ENCODE measurements at places on chromosomes 3 and 15.

DNA sequence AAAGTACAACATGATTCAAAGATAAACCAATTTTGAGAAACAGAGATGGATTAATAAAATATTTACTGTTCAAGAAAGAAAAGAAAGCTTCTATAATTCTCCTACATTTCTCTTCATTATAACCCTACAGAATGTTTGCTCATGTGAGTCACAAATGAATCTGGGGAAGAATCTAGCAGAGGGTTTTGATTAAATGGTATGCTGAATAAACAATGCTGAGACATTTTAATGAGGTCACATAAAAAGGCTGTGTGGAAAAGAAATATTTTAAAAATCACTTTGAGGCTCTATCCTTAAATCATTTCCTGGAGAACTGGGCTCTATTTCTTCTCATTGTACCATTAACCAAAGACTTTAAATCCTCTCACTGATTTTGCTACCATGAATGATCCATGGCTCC lies 727.7 kb downstream of the NTRK3 start:
- no peak for DNase-seq

- no peak for DNase-seq
These were observed 624 bp downstream of the AKAP13 start for GRCh38 chr15:85380812-85381642.

DNA sequence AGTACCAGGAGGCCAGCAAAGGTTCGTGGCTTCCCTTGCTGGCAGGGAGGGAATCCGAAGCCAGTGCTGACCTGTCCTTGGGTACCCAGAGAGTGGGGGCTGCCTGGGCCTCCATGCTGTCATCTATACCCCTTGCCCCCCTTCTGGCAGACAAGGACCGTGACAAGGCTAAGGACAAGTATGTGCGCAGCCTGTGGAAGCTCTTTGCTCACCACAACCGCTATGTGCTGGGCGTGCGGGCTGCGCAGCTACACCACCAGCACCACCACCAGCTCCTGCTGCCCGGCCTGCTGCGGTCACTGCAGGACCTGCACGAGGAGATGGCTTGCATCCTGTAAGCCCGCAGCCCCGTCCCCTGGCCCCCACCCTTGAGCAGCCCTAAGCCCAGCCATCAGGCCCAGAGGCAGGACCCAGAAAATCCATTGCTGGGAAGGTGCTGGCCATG lies 2.8 kb downstream of the FES start:
- no peak for DNase-seq

GRCh38 chr15:72865486-72865885 lies 81.9 kb upstream of the ADPGK start:
- no peak for DNase-seq

DNA sequence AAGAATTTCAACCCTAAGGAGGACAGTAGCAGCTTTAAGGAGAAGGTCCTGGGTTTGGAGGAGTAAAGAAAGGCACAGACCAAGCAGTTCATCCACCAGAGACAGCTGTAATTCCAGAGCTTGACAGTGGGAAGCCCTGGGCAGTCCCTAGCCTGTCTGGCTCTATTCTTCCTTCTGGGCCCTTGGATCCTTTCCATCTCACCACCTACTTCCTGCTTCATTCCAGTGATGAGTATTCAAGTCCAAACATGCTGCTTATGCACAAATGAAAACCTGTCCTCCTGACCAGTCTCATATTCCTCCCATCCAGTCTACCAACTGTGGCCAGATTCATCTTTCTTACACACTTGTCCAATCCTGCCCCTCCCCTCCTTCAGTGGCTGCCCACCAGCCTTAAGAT lies 171.4 kb downstream of the CNTN3 start:
- no peak for DNase-seq

DNA sequence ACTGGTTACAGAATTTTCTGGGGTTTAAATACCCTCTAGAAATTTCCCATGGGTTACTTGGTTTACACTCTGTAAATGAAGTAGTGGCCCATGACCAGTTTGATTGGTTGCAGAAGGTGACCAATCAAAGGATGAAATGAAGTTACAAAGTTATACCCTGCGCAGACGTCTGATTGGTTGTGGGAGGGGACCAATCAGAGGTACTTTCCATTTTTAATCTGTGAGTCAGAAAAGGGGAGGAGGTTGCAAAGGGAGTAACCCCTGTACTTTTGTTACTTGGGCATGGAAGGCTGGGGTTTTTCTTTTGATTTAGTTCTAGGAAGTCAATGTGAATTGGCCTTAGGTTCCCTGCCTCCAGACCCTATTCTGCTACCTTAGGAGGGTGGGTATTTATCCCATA lies 18.7 kb upstream of the APH1B start:
- DNase-seq = no peak

- no peak for DNase-seq
These were observed 185.1 kb upstream of the AGTR1 start for GRCh38 chr3:148512648-148513047.

GRCh38 chr3:129893581-129894070 lies at the start of gene TMCC1:
TMCC1 (minus strand) TSS chr3:129893711.
- peak; percentile 67 for DNase-seq

GRCh38 chr3:155363690-155364070 lies 70.2 kb upstream of the STRIT1 start:
- no peak for DNase-seq

DNA sequence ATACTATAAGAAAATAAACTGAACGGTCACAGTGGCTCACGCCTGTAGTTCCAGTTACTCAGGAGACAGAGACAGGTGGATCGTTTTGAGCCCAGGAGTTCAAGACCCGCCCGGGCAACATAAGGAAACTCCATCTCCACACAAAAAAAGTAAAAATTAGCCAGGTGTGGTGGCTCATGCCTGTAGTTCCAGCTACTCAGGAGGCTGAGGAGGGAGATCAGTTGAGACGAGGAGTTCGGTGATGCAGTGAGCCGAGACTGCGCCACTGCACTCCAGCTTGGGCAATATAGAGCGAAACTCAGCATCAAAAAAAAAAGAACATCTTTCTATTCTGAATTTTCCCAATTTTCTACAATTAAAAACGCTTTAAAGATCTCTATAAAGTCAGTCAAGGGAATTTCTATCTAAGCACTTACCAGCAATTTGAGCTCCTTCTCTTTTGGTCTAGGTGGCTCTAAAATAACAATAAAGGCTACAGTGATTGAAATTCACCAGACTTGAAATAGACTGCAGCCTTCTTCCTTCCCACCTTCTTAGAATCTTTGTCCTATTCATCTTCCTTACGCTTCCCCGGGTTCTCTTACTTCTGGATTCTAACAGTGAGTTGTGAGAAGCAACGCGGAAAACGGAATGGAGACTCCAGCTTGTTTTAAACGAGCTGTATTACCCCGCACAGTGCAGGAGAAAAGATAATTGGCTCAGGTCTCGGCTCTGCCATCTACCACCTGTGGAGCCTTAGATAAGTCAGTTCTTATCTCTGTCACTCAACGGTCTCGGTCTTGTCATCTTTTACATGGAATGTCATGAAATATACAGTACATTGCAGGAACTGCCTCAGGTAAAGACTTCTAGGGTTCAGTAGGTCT lies 812 bp upstream of the SEC62 start:
- DNase-seq = no peak

- no peak for DNase-seq
These were observed 33.4 kb upstream of the PLAAT1 start for GRCh38 chr3:193207290-193208273.

DNA sequence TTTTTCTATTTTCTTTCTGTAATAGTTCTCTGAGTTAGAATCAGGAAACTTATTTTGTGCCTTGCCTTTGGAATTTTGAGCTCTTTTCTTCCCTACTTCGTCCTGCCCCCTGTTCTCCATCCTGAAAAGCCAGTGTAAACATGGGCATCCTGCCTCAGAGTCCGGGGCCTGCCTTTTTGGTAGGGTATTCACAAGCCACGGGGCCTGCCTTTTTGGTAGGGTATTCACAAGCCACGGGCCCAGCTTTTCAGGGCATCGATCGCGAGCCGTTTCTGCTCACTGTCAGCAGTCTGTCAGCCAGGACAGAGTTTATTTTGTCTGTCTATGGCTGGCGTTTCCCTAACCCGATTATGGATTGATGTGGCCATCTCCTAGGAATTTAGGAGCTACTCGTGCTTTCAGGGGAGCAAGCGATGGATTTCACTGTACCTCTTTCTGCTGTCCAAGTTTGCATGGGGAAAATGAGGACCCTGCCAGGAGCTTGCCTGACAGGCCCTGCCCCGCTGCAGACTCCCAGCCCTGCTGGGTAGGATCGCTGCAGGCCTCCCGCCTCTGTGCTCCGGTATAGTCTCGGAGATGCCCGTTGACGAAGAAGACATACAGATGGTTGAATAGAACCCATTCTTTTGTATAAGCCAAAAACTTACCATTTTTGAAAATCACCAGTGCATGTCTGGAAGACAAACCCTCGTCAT lies 12.8 kb downstream of the SYNM start:
- no peak for DNase-seq

- no peak for DNase-seq
These were observed 489.0 kb downstream of the NTRK3 start for GRCh38 chr15:87767516-87767915.

DNA sequence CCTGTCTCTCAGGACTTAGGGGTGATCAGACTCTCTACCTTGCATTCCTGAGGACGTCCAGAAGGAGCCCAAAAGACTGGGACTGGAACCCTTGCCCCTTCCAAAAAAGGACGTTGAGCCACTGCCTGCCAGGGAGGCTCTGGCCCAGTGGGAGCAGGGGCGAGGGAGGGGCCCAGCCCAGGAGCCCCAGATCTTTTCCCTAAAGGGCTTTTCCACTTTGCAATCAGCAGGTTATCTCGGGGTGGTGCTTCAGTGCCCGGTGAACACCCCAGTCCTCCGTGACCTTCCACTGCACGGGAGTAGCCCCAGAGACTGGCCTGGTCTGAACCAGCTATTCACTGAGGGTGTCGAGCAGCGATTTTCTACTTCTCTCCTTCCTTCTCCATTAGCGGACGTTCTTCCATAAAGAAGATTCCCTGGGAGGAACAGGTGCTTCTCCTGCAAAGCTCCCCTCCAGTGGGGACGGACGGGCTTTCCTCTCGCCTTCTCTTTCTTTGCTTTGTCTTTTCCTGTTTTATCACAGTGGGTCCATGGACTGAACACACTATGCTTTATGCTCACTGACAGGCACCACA lies 113.7 kb downstream of the CHSY1 start:
- DNase-seq = no peak

- no peak for DNase-seq
These were observed 131.6 kb upstream of the CMC1 start for GRCh38 chr3:28109829-28110228.

- no peak for DNase-seq
These were observed 47.7 kb upstream of the INSYN1 start for GRCh38 chr15:73800662-73801345.

DNA sequence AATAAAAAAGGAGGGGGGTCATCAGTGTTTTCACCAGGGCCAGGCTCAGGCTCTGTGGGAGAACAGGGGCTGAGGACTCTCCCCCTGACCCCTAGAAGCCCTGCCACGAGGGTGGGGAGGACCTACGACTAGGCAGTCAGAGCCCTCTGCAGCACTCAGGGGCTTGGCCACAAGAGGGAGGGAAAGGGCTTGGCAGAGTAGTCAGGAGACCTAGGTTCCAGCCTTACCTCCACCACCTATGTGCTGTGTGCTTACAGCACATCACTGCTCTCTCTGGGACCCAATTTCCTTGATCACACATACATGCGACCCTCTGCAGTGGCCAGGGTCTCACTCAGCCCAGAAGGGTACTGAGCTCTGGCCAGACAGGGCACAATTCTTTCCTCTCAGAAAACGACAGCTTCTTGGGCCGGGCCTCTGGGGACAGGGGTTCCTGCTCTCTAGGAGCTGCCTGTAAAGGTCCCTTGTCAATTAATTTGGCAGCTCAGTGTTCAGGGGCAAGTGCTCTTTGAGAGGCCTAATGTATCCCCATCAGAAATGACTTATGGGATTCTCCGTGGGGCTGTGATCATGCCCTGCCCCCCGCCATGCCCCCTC lies 16.4 kb upstream of the SKIC8 start:
- no peak for DNase-seq

- DNase-seq = no peak
These were observed 937.3 kb downstream of the ROBO1 start for GRCh38 chr3:78830470-78830869.

GRCh38 chr3:119702530-119703527 lies at the start of gene CFAP91:
CFAP91 (plus strand) TSS chr3:119703022; CDS start chr3:119703099, 77 bp downstream.
- peak; percentile 80 for DNase-seq

- no peak for DNase-seq
These were observed 52.7 kb downstream of the SETD5 start for GRCh38 chr3:9450126-9450525.

GRCh38 chr3:129310111-129311011 lies 31.7 kb downstream of the HMCES start:
- no peak for DNase-seq

DNA sequence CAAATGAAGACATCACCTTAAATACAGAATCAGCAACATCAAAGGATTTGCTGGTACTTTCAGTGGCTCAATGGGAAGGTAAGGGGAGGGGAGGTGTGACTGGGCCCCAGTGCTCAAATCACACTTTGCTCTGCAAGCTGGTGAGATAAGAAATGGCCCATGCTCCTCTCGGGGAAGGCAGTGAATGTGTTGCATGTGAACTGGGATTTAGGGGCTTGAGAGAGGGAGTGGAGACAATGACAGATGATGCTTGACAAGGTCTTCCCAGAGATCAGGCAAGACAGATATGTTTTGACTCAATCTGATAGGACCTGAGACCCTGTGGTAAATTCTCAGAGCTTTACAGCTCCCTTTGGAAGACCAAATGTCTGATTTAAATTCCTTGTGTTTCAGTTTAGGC lies 233.0 kb upstream of the PROK2 start:
- no peak for DNase-seq

DNA sequence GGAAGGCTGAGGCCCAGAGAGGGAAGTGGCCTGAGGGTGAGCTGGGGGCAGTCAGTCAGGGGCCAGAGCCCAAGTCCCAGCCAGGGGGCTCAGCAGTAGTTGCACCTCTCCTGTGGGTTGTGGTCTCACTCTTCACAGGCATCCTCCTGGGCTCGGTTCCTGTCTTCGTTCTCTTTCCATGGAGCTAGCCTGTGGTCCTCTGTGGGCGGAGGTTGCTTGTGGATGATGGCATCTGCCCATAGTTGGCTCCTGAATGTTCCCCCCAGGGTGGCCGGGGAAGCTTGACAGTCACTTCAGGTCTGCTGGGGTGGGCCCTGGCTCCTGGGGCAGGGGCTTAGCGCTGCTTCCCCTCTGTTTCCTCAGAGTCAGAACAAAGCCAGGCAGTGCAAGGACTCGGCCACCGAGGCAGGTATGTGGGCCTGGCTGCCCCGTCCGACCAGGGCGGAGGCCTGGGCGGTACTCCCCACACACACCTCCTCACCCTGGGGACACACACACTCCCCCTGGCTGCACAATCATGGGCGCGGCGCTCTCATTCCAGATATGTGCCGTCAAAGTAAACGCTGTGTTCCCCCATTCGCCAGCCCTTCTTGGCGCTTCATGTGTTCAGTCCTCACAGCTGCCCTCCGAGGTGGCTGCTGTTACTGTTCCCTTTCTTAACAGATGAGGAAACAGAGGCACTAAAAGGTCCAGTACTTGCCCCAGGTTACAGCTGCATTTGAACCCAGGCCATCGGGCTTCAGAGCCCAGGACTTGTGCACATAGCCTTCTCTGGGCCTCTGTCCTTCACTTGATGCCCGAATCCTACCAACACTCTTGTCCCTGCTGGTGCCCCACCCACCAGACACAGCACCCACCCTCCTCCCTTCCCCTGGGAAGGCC lies 34.5 kb downstream of the PSTPIP1 start:
- no peak for DNase-seq

Measured in NCI-H1417 treated with DMSO at 0.1 percent for 48 hours (cell line).